ENCODE measurements at places on chromosomes 1 and 21.

GRCh38 chr1:50074931-50075330 is 33.8 kb upstream of the ELAVL4 start:
- no peak for DNase-seq

DNA sequence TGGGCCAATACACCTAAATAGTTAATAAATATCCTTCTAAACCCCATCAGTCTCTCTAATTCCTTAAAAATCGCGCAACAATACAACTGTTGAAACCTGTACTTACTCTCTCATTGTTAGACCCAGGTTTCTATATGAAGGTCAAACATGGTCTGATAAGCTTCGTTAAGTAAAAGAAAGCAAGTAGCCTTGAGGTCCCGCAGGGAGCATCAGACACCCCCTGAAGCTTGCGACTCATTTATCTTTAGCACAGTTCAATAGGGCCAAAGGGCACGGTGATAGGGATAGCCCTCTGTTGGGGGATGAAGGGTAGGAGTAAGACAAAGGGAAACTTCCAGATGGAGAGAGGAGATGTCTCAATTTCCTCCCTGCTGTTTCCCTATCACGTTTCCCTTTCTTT is 27.3 kb upstream of the THEM4 start:
- no peak for DNase-seq

DNA sequence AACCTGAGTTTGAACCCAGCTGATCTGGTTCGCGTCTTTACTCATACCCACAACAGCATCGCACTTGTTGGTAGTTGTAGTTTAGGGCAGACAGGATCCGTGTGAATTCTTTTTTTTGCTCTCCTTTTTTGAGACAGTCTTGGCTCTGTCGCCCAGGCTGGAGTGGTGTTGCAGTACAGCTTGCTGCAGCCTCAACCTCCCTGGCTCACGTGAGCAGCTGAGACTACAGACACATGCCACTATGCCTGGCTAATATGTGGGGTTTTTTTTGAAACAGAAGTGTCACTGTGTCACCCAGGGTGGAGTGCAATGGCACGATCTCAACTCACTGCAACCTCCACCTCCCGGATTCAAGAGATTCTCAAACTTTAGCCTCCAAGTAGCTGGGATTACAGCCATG is 7.9 kb downstream of the TAF13 start:
- DNase-seq, result no peak

- no peak for DNase-seq
Observed at GRCh38 chr1:9439074-9439761, 100.0 kb upstream of the SLC25A33 start.

DNA sequence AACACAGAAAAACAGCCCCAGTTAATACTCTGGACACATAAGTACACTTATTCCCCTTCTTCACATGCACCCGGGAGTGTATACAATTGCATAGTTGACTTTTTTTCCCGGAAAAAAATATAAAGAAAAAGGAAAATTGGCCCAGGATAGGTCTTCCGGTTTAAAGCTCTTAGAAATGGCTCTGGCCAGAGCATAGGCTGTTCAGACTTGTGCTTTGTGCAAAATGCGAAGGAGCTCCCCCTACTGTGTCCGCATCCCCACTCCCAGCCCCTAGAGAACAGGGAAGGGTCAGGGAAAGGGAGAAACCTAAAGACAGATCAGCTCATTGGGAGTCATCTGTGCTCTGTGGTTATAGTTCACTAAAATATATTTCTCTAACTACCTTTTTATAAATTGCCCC is 5.5 kb upstream of the MTMR11 start:
- no peak for DNase-seq

DNA sequence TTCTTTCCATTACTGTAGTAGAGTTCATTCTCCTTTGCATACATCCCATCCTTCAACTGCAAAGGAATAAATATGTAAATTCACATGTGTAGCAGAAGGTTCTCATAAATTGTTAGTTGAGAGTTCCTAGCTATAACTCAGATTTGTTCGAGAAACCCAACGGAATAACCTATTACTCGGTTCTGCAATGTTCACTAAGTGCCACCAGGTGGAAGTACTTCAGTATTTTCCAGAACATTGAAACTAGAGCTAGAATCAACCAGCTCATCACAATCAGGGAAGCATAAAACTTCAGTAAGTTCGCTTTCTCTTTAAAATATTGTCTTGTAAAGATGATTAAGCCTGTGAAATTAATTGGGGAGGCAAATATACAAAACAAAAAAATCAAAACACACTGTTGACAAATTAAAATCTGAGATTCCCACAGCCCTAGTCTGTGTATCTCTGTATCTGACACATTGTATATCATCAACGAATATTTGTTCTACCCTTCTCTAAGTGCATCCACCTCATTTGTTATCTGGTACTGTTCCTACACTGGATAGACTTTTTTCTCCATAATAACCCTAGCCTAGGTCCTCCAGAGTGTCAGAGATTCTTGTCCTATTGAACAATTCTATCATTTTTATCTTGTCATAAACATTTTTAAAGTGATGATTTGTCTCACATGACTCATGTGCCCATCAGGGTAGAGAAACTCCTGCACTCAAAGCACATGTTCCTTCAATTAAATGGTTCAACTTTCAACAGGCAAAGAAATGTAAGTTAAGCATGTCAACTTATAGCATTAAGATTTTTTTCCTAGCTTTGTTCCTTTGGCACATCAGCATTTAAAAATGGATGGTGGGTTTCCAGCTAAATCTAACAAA is 31.9 kb downstream of the MROH9 start:
- no peak for DNase-seq

GRCh38 chr1:26283279-26283853 is 3.5 kb downstream of the SH3BGRL3 start:
- DNase-seq, result no peak

- DNase-seq, result no peak
Observed at GRCh38 chr1:28144203-28145135, 32.0 kb downstream of the PTAFR start.

DNA sequence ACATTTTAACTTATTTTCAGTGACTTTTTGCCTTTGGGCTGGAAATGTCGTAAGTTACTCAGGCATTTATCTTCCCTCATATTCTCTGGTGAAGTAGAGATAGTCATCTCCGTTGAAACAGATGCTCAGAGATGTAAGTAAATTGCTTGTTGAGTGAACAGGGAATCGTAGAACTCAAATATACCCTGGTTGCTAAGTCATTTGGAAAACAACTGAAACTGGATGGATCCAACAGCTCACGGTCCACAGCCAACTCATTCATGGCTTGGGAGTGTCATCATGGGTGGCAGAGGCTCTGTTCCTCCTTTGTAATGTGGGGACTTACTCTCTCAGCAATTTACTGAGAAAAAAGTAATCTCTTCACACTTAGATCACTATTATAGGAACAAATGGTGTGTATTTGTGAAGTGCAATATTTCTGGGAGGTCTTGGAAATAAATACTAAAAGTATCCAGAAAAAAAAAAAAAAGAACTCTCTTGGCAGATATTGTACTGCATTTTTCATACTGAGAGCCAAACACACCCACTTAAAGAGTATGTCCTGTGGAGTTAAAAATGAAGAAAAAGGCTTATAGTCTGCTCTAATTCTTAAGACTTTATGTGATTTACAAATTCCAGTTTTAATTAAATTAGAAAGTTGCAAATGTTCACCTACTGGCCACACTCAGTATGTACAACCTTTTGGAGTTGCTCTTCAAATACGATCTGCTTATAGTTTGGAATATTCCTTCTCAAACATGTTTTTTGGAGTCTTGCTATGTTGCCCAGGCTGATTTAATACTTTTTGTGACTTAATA is 107.4 kb downstream of the LEPR start:
- DNase-seq, result no peak

- DNase-seq, result no peak
Observed at GRCh38 chr1:242525769-242526168, 1.3 kb upstream of the PLD5 start.

- DNase-seq, result no peak
Observed at GRCh38 chr1:76191561-76191960, 117.0 kb downstream of the ST6GALNAC3 start.

DNA sequence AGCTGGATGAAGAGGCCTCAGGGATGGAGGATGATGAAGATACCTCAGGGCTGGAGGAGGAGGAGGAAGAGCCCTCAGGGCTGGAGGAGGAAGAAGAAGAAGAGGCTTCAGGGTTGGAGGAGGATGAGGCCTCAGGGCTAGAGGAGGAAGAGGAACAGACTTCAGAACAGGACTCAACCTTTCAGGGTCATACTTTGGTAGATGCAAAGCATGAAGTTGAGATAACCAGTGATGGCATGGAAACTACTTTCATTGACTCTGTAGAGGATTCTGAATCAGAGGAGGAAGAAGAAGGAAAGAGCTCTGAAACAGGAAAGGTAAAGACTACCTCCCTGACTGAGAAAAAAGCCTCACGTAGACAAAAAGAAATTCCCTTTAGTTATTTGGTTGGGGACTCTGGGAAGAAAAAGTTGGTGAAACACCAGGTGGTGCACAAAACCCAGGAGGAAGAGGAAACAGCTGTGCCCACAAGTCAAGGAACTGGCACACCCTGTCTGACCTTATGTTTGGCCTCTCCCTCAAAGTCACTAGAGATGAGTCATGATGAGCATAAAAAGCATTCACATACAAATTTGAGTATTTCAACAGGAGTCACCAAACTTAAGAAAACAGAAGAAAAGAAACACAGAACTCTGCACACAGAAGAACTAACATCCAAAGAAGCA is 15.4 kb downstream of the L1TD1 start:
- no peak for DNase-seq

DNA sequence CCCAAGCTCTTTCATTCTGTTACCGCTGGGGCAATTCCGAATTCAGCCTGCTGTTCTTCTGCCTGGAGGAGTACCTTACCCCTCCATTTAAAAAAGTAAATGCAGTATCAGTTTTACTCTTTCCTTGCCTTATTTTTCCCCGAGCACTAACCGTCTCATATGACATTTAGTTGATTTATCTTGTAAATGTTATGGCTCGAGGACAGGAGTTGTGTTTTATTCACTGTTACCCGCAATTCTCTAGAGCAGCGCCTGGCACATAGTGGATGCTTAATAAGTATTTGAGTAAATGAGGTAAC is 425 bp upstream of the TADA1 start:
- DNase-seq, result no peak

DNA sequence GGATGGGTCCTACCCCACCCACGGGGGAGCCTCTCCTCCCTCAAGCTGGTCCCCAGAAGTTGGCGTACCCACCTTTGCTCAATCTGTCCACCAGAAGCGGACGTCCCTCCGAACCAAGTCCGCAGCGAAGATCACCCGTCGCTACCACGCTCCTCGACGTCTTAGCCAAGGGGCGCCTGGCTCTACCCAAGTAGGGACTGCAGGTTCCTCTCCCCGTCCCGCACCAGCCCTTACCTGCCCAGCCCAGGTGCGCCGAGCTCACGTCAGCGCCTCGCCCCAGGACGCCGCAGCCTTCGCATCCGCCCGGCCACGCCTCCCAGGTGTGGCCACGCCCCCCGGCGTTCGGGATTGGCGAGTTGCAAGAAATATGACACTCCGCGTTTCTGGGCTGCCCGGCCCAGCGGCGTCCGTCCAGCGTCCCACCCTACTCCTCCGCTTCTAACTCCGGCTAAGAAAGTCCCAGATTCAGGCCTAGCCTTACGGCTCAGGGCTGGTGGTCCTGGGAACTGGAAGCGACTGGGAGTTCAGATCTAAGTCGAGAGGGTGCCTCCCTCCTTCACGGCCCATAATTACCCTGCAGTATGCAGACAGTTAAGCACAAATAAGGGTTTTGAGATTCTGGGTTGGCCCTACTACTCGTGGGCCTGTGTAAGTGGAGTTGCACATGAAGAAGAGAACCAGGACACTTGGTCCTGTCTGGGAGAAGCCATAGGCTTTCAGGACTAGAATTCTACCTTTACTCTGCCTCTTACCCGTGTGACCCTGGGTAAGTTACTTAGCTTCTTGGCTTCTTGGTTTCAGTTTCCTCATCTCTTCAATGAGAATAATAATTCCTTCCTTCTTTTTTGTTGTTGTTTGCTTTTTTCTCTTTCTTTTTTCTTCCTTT is at the start of gene IRF6:
Gene IRF6 (minus strand): TSS at position 268 of the 886 bp plus-strand sequence. CDS start 4,729 bp downstream, outside the sequence.
- DNase-seq, result peak; percentile 25

DNA sequence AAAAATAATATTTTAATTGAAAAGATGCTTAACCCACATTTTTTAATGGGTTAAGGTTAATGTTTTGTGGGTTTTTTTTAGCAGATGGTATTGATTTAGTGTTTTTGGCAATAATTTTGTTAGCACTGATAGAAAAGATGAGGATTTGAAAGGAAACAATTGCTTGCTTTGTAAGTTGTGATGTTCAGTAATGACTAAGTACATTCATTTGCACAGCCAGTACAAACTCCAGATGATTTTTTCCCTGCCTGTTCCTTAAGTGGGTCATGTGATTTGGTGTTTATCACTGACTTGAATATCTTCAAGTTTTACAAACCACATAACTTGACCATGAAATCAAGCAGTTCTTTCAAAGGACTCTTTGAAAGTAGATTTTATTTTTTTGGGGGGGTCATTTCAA is 15.0 kb downstream of the DISP1 start:
- no peak for DNase-seq

All from activated naive CD8-positive, alpha-beta T cell treated with anti-CD3 and anti-CD28 coated beads, Interleukin-2, amount 50 U/mL, for 16 hours (primary cell).